ENCODE measurements at places on chromosomes 13 and 19.

GRCh38 chr19:20051841-20052768, 12.8 kb upstream of the ZNF682 start:
- peak; percentile 89 for DNase-seq

DNA sequence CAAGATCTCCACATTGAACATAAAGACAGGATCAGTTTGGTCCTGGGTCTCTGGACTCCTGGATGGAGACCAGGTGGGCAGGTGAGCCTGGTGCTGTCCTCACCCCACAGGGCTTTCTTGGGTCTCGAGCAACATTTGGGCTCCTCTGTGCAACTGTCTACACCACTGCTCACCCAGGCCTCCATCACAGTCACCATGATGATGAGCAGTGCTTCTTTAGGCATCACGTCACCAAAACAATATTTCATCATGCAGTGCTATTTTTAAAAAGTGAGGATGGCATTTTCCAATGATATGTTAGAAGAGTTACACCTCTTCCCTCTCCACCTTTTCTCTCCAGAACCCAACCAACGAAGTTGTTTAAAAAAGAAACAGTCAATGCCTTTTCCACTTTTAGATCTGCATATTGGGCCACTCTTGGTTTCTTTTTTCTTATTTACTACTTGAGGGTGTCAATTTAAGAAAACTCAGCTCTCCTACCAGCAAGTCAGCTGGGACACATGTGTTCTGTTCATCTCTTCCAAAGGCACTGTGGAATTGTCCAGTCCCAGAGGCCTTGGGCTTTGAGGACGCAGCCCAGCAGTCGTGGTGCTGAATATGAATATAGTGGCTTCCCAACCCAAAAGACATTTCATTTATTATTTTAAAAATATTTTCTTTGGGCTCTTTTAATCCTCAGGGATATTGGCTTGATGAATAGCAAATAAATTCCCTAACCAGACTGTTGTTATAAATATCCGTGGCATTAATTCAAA, 405.7 kb downstream of the KCNRG start:
- no peak for DNase-seq

DNA sequence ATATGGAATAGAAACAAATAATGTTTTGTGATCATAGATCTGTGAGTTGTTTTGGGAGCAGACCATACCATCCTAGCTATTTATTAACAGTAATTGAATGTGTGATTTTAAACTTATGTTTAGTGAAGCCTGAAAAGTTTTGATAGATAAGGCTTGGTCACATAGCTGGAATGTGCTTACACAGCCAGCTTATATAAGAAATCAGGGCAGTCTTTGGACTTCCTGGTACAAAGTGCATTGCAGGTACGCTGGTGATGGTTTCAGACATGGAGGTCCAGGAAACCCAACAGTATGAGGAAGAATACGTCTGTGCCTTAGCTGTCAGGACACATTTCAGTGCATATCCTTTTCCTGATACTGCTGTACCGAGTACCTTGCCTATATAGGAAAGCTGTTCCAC, 2316.2 kb upstream of the PCDH20 start:
- no peak for DNase-seq

DNA sequence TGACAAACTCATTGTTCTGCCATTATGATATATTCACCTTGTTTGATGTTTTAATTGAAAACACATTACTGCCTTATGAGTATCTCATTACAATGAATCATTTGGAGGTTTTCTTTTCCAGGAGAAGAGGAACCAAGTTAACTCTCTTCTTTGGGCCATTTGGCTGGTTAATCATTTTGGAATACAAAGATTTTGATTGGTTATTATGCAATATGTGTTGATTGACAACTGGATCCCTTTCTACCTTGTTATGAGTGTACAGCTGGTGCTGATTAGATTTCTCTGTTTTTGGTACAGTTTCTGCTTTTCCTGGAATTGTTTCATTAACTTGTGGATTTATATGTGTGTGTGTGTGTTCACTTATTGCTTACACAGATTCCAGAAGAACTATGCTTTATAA, 49.2 kb upstream of the RGCC start:
- DNase-seq: no peak

DNA sequence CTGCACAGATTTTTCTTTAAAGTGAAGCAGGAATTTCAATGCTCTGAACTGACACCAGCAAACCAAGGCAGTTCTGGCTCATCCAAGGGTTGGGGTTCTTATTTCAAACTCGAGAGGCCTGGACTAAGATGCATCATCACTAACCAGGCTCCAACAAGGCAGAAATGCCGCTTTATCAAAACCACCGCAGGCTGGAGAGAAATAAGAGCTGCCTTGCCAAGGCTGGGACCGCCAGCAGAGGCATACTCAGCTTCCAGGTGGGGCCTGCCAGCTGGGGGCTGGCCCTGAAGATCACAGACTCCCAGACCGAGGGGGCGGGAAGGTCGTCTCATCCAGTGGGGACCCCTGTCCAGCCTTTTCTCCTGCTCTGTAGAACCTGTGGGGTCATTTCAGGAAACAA, 37.4 kb upstream of the GAS6 start:
- DNase-seq: no peak
